ENCODE measurements at places on chromosomes 11 and 22. TPM values are rescaled to one million over a fixed set of nuclear protein-coding genes. Genes with fewer than 3 reads are reported as not detected.

Gene WBP2NL
- total RNA-seq, result 0.50 TPM

Gene OR8D1
- under 0.01 TPM for total RNA-seq

Gene LSP1
- total RNA-seq, result 0.33 TPM

Gene NAALAD2
- 5.6 TPM for total RNA-seq

Gene BIK
- total RNA-seq, result not detected

Gene SAA2
- not detected for total RNA-seq

Gene CARD18
- total RNA-seq, result not detected

Gene GDPD5
- 1.9 TPM for total RNA-seq

Gene NLRP14
- 0.50 TPM for total RNA-seq

Gene PAX6
- not detected for total RNA-seq

Gene TTC28
- total RNA-seq, result 31.4 TPM

Gene MMP8
- total RNA-seq, result 0.11 TPM

Gene C2CD2L
- total RNA-seq, result 4.7 TPM
